Effector memory CD4-positive, alpha-beta T cell (primary cell): ENCODE measurements at places on chromosomes 7 and 10.

DNA sequence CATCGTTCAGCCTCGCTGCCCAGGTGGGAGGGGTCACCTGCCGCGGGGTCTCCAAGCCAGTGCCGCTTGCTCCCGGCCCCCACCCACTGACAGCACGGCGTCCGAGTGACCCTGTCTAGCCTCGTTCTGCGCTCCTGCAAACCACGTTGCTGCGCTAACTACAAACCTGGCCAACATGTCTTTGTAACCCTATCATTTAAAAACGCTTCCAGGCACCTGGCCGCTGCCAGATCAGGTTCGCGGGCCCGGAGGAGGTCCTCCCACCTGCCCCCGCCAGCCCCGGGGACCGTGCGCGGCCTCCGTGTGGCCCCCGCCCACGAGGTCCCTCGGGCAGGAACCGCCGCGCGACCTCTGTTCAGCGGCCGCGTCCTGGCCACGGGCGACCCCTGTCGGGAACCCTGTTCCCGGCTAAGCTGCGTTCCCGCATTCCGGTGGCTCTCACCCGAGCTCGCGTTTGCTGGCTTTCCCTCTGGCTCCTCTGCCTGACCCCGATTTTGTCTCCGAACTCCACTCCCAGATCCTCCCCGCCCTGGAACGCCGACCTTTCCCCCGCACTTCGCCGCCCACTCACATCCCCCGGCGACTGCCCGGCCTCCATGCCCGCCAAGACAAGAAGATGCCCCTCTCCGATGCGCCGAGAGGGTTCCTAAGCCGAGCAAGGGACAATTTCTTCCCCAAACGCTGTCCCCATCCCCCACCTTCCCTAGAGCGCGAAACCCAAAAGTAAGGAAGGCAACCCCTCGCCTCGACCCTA is 2.4 kb downstream of the SFMBT2 start:
- DNase-seq = no peak

DNA sequence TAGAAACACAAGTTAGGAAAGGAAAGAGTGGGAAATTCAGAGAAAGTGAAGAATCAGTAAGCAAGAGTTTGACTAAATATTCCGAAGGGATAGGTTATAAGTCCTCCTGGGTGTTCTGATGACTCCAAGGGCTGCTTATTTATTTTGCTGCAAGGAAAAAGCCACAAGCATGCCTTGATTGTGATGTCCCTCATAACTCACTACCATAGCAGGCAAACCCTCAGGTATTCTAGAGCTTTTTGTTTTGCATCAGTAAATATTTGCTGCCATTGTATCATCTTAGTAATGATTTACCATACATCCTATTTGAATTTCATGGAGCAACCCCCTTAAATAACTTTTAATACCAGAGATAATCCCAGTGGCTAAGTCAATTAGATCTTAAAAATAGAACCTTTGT is 688.1 kb downstream of the SUGCT start:
- no peak for DNase-seq

GRCh38 chr10:72310636-72311035 is 36.9 kb downstream of the DDIT4 start:
- no peak for DNase-seq

DNA sequence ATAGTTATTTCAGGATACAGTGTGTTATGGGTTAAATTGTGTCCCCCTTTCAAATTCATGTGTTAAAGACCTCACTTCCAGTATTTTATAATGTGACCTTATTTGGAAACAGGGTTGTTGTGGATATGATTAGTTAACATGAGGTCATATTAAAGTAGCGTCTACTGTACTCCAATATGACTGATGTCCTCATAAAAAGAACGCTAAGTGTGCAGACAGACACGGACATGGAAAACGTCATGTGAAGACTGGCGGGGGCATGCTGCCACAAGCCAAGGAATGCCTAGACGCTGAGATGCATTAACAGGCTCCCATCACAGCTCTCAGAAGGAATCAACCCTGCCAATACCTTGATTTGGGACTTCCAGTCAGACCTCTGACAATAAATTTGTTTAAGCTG is 1.5 kb upstream of the WDR37 start:
- DNase-seq = no peak

GRCh38 chr7:41834805-41835694 is 132.2 kb upstream of the INHBA start:
- no peak for DNase-seq

DNA sequence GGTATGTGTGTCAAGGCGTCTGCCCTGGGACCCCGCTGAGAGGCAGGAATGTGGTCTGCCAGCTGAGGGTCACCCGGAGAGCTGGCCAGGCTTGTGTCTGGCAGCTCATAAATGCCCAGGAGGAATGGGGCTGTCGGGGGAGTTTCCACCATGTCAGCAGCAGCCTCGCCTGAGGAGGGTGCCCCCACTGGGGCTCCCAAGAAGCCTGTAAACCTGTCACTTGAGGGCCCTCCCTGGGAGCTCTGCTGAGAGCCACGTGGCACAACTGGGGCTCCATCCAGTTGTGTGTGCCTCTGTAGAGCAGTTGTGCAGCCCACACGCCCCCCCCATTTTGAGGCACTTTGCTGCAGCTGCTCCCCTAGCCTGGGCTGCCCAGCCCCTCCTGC is 70.6 kb downstream of the NEURL1 start:
- no peak for DNase-seq
